ENCODE measurements at places on chromosomes 7 and 10.

GRCh38 chr7:158763454-158764033, 58.9 kb upstream of the NCAPG2 start:
- DNase-seq: no peak

GRCh38 chr10:103847909-103848468, 7.4 kb downstream of the SH3PXD2A start:
- no peak for DNase-seq

DNA sequence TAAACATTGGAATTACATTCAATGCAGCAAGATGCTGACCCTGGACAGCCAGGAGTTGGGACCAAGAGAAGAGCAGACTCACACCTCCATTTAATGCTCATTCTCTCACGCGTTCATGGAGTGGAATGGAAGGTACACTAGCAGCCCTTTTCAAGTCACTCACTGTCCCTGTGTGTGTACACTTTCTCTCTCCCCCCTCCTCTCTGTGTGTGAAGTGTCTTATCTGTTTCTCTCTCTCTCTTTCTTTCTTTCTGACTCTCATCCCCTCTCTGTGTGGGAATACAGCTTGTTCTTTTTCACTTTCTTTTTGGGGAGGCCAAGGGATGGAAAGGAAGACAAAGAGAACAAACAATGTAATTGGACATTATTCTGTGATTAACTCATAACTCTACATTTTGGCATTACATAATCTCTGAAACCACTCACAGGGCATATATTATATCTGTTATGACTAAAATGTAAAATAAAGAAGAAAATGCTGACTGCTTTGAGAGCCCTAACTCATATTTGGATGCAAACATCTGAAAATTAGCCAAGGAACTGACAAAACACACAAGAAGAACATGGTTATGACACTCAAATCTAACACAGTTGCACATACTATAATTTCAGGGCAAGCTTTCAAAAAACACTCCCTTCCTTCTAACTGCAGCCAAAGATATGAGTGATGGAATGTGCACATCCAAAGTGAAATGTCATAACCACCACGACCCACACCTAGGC, 188.8 kb downstream of the PARD3 start:
- no peak for DNase-seq

DNA sequence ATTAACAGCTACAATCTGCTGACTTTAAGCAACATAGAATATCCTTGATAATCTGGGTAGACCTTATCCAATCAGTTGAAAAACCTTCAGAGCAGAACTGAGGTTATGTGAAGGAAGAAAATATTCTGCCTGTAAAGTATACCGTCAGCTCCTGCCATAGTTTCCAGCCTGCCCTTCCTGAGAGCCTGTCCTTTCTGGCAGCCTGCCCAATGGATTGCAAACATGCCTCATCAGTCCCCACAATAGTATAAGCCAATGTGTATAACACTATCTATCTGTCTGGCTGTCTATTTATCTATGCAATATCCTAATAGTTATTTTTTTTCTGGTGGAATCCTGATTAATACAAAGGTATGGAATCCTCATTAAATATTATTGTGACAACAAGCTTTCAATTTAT, 489.2 kb upstream of the KCND2 start:
- no peak for DNase-seq

DNA sequence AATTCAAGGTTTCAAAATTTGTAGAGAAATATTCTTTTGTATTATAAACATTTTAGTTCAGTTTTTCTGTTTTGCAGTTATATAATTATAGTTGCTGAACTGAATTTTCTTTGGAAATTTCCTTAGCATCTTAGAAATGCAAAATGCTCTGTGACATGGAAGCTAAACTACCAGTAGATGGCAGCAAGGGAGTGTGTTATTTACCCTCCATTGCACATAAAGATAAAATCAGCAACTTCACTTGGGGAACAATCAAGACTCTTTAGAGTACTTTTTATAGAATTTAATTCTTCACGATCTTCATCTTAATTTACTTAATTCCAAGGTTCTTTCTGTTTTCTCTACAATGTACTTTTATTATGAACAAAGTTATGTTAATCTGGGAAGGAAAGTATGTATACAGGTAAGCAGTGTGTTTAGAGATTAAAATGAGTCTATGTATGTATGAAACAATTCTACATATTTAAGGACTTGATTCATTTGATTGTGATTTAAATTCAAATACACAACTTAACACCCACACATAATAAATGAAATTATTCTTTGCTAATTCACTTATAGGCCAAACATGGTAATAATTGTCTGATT, 404.2 kb downstream of the THSD7A start:
- DNase-seq: no peak

GRCh38 chr10:49737474-49738201, 24.5 kb downstream of the OGDHL start:
- no peak for DNase-seq

DNA sequence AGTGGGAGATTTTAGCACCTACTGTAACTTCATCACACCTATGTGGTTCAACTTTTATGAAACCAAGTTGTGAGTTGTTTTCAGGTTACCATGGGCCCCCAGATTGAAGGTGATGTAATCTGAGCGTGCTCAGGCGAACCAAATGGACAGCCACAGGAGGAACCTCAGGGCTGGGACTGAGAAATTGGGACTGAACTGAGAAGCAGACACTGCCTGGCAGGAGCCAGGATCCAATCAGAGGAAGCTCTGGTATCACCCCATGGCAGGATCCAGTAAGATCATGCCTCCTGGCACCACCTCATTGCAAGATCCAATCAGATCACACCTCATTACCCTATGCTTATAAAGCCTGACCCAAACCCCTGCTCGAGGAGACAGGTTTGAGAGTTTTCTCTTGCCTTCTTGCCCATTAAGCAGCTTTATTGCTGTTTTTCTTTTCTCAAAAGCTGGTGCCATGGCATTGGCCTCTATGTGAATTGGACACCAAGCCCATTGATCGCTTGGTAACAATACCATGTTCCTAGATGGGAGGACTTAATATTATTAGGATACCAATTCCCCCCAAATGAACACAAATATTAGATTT, 43.2 kb upstream of the GDF10 start:
- DNase-seq: no peak

DNA sequence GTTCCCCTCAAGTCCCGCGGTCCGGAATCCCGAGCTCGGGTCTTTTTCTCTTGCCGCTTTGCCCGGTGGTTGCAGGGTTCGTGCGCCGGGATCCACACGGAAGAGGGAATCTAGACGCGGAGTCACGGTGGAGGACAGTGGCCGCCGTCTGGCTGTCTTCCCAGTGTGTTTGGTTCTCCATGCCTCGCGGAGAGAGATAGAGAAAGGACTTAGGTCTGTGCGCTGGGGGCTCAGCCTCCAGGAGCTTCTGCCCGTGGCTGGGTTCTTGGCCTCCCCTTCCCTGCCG, 1.6 kb downstream of the FFAR4 start:
- DNase-seq: no peak

DNA sequence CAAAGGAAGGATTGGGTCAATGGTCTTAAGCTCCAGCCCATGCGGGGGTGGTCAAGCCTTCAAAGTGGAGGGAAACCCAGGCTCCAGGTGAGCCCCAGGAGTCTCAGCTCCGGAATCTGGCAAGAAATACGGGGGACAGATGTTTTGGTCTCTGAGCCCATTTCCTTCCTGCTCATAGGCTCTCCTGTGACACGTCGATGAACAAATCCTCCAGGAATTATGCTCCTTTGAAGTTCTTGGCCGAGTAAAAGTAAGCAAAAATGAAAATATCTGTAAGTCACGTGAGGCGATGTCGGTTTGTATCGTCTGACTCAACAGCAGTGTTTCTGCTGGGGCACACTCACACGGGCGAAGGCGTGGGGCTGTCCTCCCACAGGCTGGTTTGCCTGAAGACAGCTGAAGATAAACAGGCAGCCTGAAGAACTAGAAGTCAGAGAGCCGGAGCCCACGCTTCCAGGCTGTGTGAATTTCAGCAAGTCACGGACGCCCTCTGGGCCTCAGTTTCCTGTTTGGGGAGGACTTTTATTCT, 52.6 kb upstream of the SMNDC1 start:
- DNase-seq: peak; percentile 38

GRCh38 chr10:96671211-96671890, 49.0 kb downstream of the PIK3AP1 start:
- no peak for DNase-seq

DNA sequence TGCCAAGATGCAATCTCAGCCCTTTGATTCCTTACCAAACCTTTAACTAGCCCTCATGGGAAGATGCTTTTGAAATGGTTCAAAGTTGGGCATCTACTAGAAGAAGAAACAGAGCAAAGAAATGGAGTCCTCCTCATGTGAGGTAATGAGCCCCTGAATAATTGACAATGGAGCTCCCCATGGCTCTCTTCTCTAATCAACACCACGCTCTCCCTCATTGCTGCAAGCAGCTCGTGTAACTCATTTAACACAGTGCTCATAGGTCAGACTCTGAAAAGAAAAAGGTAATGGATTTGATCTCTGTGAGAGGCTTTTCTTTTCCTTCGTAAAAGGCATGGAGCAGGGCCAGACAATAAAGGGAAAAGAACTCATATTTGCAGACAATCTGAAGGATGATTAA, 312.8 kb downstream of the PHTF2 start:
- no peak for DNase-seq

DNA sequence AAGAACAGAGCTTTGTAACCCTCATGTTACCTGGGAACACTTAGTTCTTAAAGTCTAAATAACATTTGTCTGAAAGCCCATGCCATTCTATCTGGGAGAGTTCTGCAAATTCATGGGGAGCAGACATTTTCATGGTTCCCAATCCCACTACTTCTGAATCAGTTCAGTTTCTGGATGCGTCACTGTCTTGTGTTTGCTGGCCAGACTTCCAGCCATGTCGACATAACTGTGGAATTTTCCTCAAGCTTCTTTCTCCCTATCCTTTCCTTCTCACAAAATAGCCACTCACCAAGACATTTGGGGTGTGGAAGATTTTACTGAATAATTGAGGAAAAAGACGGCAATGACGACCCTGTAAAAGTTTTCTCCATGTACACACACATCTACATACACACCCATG, 272.5 kb downstream of the NEBL start:
- DNase-seq: no peak

DNA sequence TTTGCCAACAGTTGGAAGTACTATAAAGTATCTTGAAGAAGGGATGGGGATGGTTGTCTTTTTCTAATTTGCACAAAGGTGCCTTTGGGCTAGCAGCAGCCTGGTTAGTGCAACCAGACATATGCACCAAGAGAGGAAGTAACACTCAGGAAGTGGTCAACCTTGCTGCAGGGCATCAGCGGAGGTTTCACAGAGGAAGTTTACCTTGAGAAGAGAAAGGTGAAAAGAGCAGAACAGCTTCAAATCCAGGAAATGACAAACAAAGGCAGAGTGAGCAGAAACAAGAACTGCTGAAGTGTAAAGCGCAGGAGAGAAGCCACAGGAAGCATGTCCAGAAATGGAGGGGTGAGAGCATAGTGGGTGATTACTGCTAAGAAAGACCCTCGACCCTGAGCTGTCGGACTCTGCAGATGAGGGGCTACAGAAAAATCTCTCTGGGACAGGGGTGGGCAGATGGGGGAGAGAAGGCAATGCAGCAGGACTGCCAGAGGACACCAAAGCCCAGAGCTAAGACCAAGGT, 66.9 kb downstream of the STK17A start:
- DNase-seq: peak; percentile 87

DNA sequence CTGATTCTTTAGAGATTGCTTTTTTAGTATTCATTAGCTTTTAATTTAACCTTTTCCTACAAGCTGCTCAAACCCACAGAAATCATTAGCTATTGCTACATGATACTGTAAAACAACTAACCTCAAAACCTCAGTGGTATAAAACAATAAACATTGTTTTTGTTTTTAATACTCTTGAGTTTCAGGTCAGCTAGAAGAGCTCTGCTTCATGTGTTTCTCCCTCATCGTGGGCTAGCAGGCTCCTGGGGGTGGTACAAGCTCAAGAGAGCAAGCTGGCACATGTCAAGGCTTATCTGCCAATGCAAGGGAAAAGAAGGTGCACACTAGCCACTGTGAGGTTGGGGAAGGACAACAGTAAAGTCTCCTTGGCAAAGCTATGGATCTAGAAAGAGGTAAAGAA, 232.9 kb upstream of the PHF14 start:
- no peak for DNase-seq

DNA sequence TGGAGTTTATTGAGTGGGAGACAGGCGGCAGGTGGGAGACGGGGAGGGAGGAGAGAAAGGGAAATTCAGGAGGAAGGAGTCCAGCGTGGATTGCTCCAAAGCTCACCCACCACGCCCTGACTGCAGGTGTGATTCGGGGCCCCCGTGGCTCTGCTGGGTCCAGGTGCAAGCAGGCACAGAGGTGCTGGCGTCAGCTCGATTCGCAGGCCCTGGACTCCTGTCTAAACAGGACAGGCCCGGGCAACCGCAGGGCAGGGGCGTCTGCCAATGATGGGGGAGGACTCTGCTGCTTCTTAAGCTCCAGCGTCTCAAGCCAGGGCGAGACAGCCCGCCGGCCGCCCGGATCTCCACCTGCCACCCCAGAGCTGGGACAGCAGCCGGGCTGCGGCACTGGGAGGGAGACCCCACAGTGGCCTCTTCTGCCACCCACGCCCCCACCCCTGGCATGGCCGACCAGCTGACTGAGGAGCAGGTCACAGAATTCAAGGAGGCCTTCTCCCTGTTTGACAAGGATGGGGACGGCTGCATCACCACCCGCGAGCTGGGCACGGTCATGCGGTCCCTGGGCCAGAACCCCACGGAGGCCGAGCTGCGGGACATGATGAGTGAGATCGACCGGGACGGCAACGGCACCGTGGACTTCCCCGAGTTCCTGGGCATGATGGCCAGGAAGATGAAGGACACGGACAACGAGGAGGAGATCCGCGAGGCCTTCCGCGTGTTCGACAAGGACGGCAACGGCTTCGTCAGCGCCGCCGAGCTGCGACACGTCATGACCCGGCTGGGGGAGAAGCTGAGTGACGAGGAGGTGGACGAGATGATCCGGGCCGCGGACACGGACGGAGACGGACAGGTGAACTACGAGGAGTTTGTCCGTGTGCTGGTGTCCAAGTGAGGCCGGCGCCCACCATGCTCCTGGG, at the start of gene CALML3:
Gene CALML3 (plus strand): TSS at position 321 of the 920 bp plus-strand sequence. CDS start 125 bp downstream, at position 446.
- DNase-seq: no peak

- no peak for DNase-seq
These were observed 31.2 kb downstream of the COL17A1 start for GRCh38 chr10:104054430-104054829.

DNA sequence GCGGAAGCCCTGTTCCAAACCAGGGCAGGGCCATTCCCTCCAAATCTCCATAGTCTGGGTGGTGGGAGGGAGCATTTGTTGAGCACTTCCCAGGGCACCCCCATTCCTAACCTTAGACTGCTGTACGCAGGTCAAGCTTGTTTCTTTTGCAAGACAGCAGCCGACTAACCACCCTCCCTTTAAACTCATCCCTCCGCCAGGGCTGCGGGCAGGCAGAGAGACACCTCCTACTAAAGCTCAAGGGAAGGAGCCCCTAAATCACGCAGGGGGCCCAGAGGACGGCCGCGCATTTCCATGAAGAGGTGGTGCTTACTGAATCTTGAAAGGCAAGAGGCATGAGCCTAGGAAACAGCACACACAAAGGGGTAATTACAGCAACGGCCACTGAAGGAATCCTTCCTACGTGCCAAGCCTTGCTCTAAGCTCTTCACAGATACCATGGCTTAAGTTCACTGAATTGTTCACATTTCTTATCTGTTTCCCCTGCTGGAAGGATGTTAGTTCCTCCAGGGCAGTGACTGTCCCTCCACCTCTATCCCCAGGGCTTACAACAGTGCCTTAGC, 90.0 kb downstream of the PROSER2 start:
- no peak for DNase-seq

Data from central memory CD4-positive, alpha-beta T cell (primary cell).